ENCODE measurements at places on chromosomes 1 and 21.

- no peak for DNase-seq
These were observed 20.4 kb downstream of the MRAP start for GRCh38 chr21:32319012-32319411.

DNA sequence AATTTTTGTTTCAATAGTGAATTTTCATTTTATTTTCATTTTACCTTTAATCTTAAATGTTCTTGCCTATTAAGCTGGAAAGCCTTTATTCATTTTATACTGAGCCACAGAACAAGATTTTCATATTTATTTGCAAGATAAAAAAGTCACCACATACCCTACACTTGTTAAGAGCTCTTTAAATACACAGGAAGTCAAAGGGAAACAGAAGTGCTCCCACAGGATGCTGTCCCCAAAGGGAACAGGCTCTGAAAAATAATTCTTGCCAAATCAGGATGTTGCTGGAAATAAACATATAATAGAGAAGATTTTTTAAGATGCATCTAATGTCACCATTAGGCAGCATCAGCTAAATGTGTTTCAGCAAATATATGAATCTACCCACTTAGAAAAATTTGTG, 113.6 kb downstream of the VAV3 start:
- DNase-seq = no peak

DNA sequence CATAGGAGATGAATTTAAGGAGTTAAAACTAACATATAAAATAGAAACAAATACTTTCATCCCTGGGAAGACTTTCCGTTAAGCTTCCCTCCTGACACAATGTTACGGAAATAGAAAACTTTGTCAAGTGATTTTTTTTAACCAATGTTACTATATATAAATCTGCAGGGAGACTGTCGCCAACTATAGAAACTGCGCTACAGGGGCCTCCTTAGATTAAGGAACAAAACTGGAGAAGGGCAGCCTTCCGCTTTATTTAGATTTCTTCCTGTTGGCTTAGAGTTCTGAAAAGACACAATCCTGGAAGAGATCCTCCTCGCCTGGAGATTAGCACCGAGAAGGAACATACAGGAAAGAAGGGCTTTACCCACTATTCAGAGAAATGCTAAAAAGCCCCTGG, 1.5 kb downstream of the MGST3 start:
- DNase-seq = no peak

- DNase-seq = no peak
These were observed 71.7 kb upstream of the MPC2 start for GRCh38 chr1:168008595-168008994.

- no peak for DNase-seq
These were observed 36.7 kb downstream of the ADARB1 start for GRCh38 chr21:45110873-45111624.

DNA sequence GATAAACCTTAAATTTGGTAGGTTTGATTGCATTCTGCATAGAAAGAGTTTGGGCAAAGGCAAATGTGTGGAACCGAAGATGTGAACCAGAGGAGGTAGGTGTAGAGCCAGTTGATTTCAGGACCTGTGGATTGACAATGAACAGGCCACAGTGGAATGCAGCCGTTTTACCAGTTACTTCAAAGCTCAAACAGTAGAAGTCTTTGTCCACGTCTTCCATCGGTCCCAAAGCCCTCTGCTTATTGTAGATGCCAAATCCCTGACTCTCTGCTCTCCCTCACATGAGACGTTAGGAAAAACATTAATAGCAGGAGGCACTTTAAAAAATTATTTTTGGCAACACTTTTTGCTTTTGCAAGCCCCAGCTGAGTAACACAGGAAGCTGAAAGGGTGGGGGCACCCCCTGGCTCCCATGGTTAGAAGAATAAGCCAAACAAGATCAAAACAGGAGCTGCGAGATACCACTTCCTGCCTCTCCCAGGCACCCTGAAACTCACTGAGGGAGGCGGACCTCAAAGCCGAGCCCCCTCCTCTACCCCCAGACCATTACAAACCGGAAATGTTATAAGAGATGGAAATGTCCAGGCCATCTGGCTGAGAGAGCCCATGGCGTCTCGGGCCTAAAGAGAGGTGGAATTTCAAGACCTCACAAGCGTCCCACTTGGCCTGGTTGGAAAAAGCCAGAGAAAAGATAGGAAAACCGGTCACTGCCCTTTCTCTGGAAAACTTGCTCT, 13.5 kb downstream of the TRAF3IP3 start:
- DNase-seq = peak; percentile 39

GRCh38 chr1:192002063-192002462, 156.2 kb upstream of the RGS18 start:
- no peak for DNase-seq

DNA sequence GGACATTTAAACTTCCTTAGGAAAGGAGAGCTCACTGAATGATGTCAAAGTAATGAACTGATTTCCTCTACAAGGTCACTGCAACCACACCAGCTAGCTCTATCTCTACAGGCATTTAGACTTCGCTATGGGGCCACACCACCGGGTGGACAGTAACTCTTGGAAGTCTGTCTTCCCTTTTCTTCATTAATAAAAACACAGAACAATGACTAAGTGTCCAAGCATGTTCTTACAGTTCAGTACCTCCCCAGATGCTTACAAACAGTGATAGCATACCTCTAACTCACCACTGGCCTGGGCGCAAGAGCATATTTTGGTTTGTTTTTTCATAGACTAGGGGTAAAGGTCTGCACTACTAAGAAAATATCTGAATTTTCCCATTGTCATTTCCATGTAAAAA, 54.6 kb downstream of the SIM2 start:
- DNase-seq = peak; percentile 56

- no peak for DNase-seq
These were observed 300.8 kb upstream of the PROX1 start for GRCh38 chr1:213686983-213687382.

DNA sequence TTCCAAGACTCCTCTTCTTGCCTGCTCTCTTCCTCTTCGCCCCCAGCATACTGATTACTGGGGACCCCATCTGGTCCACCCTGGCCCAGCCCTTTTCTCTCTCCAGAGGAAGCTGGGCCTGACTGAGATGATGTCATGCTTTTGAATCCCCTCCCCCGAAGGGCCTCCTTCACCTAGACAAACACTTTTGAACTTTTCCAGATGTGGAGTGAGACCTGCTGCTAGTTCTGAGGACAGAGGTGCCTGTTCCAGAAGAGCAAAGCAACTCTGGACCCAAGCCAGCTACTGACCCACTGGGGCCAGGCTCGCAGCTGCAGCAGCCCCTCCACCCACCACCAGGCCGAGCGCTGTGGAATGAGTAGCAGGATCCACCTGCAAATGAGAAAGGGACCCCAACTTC, 8.4 kb downstream of the CD34 start:
- no peak for DNase-seq

DNA sequence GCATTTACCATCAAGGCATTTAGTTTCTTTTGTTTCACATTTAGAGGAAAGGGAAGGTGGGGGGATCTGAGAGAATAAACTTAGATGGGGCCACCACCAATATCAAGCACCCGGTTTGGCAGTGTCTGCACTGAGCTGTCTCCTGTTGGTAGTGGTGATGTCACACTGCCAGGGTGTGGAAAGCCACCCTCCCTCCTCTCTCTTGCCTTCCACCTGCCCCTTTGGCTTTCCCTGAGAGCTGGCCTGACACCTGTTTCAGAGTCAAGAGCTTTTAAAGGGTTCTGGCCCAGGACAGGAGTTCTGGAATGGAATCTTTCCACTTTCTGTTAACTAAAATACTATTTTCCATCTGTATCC, 13.4 kb downstream of the ATF3 start:
- no peak for DNase-seq

- no peak for DNase-seq
These were observed 170.8 kb downstream of the S1PR1 start for GRCh38 chr1:101407505-101408211.

DNA sequence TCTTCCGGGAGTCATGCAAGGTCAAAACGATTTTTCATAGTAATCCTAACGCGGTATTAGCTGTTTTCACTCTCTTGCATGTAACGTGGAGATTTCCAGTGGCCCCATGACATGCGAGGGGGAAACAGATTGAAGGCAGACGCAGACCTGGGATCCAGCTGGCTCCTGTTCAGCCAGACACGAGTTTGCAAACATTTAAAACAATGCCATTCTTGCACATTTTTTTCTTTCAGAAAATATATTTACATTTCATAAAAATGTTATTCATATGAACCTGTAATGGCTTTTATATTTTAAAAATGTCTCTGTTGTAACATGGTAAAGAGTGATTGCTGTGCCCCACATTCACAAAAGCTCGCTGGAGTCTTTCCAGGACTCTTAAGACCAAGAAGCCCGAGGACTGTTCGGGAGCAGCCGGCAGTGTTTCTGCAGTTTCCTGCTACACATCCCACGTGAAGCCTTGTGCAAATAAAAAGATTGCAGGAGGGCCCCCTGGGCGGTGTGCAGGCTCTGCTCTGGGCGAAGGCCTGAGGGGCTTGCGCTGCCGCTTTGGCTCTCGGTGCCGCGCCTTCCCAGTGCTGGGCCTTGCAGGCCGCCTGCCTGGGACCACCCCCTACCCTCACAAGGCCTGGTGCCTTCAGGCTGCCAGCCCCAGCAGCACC, 184.9 kb downstream of the DYRK1A start:
- no peak for DNase-seq

- no peak for DNase-seq
These were observed 5.6 kb downstream of the MORN1 start for GRCh38 chr1:2385606-2386280.

DNA sequence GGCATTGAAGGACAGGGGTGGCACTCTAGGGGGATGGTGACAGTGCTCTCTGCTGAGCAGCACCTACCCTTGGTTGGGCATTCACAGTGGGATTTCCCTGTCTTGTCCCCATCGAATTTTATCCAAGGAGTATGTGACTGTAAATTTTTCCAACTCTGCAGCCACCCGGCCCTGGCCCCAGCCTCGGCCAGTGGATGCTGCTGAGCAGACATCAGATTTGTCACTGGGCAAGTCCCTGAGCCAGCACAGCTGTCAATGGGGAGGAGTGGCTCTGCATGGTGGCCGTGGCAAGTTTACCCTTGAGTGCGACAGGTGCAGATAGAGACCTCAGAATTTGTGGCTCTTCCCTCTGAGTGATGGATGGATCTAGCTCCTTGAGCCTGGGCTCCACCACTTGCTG, 240.2 kb upstream of the CSF3R start:
- no peak for DNase-seq
